ENCODE measurements at places on chromosomes 16 and 17.

GRCh38 chr16:49782405-49782804 is 73.5 kb downstream of the ZNF423 start:
- DNase-seq = no peak

GRCh38 chr16:86975445-86975844 is 341.7 kb downstream of the C16orf95 start:
- peak; percentile 5 for DNase-seq

DNA sequence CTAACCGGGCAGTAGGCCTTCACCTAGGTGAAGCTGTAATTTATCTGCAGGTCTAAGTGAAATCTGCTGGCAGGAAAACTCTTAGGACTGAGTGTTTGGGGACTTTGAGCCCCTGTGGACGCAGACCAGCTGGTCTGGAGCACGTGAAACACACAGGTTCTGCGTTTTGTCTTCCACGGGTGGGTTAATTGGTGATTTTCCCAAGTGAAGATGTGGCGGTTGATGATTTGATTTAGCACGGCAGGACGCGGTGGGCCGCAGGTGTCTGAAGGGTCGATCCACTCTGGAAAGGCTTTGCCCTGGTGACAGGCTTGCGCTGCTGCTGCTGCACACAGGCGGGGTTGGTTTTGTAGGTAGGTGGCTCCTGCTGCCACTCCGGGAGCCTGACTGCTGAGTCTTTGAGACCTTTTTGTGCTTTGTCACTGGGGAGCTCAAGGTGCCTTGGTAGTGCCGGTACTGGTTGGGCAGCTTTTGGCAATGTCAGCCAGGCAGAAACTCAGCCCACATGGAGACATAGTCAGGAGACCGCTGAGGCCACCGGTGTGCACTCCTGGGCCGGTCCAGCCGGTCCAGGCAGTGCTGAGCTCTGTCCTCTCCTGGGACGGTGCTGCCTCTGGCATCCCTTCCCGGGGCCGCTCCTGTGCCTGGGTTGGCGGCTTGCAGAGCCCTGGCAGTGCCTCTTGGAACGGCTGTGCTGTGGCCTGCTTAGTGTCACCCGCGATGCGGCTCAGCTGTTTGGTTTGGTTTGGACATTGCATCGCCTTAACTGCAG is 2.3 kb downstream of the BAIAP2 start:
- no peak for DNase-seq

DNA sequence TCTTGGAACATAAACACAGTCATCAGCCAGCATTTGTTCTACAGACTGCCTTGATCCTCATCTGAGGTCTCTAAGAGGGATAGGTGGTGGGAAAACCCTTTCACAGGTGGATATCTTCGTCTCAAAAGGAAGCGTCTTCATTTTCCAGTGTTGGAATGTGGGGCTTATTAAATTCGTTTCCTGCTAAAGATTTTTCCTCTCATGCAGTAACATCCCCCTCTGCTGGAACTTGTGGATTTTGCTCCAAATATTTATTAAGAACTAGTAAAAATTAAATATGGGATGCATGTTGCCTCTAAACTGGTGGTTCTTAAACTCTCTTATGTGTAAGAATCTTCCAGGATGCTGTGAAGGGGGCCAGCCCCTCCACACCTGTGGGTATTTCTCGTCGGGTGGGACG is 20.1 kb upstream of the MLYCD start:
- DNase-seq = peak; percentile 57

DNA sequence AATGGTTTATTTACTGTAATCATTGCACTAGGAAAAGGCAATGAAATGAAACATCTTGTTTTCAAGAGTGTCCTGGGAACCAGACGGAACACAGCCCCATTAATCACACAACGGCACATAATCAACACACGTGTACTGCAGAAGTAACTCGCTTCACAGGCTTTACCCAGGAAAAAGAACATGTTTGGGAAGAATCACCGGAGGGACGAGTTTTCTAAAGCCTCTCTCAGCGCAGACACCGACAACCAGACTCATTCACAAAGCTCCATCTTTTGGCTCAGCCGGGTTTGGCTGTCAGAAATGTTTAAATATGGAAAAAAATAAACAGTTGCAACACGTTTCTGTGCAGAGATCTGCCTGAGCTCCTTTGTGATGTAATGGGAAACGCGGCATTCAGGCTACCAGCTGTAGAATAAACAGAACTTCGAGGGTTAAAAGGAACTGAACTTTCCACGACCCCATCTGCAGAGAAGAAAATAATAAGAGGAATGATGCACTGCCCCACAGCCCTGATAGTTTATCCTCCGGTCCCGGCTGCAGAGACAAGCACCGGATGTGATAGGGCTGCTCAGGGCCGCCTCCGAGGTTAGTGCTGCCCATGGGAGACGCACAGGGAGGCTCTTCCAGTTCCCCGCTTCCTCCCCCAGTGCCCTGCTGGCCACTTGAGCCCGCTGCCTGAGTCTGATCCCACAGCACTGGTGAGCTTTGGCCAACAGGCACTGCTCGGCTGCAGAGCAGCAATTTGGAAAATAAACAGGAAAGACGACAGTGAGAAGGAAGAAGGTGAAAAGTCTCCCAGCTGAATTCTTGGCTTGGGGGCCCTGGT is 119.8 kb downstream of the HIC1 start:
- DNase-seq = no peak

DNA sequence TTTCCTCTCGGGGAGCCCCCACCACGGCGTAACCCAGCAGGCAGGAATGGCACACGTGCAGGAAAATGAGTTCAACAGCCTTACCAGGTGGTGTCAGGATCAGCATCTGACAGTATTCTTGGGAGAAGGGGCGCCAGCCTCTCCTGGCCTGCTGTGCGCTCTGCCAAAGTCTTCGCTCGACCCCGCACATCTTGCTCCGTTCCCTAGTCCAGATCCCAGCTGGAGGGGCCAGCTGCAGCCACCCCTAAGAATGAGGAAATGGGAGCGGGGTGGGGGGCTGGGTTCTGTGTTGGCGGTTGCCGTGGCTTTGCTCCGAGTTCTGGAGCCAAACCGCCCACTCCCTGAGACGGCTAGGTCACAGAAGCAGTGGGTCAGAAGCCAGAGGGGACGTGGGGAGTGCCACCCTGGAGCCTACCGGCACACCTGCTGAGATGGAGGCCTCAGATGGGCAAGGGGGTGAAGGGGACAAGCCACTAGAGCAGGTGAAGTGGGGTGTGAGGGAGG is at the start of gene CHCT1:
Gene CHCT1, plus strand, starts transcription at position 328 of the 504 bp plus-strand sequence. Its CDS starts 104 bp downstream, at position 432.
- peak; percentile 61 for DNase-seq

DNA sequence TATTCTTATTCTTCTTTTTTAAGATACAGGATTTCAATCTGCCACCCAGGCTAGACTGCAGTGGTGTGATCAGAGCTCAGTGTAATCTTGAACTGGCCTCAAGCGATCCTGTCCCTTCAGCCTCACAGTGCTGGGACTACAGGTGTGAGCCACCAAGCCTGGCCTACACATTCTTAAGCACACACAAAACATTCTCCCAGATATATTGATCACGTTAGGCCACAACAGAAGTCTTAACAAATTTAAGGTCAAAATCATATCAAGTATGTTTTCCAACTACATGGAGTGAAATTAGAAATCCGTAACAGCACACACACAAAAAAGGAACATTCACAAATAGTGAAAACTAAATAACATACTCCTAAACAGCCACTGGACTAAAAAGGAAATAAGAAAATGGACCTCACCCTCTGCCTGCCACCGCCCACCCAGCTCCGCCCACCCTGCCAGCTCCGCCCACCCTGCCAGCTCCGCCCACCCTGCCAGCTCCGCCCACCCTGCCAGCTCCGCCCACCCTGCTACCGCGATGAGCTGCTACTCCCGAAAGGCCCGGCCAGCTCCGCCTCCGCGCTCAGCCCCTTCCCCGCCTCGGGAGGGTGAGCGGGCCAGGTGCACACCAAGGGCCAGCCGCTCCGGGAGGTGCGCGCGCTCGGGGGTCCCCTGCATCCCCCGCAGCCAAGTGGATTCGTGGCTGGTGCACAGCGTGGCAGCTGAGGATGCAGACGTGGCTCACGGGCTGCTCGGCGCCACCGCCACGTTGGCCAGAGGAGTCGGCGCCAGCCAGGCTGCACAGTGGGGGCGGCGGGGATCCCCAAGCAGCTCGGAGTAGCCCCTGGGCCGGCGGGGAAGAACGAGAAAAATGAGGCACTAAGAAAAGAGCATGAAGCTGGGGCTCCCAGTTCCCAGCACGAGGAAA is 41.2 kb downstream of the C16orf87 start:
- DNase-seq = no peak

DNA sequence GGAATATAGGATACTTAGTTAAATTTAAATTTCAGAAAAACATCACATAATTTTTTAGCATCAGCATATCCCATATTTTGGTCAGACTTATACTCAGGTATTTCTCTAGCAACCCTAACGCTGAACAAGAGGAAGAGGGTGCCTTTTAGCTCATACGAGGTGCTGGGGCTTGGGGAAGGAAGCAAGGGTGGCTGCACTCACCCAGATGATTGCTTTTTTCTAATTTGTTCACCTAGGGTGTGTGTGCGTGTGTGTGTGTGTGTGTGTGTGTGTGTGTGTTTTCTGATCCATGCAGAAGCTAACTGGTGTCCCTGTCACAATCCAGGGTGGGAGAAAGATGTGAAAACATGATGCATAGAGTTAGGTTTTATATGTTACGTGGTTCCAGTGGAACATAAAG is 81.2 kb downstream of the WNT3 start:
- no peak for DNase-seq

DNA sequence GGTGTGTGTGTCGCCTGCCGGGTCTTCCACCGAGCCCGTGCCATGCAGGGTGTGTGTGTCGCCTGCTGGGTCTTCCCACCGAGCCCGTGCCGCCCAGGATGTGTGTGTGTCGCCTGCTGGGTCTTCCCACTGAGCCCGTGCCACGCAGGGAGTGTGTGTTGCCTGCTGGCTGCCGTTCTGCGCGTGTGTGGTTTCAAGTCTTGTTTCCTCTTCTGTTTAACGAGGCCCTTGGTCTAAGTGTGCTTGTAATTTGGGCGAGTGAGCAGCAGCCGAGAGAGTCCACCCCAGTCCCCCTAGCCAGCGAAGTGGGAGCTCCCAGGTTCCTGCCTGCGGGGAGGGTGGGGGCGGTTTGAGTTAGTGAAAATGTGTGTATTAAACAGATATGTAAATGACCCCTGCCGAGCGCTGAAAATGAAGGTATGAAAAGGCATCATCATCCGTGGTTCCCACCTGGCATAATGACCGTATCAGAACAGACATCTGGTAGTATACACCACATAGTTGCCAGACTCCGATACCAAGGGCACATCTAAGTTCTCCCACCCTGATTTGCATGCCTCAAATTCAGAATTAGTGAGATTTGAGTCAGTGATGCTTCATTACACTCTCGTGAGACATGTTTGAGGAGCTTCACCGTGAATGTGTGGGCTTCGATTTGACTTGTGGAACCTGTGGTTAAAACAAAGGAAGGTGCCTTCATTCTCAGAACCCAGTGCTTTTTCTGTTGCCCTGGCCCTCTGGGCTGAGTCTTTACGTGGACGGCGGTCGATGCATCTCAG is 114.5 kb upstream of the CHMP6 start:
- DNase-seq = peak; percentile 26

DNA sequence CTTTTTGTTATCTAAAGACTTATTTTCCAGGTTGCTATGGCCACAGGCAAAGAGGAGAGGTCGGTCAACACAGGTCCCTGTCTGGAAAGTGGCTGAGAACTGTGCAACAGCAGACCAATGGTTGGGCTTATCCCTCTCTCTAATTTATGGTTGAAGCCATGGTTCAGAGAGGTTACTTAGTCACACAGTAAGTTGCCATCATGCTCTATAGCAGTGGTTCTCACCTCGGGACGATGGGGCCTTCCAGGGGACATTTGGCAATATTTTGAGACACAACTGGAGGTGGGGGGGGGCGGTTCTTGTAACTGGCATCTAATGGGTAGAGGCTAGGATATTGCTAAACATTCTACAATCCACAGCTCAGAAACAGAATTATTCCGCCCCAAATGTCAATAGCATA is 842 bp upstream of the LDAF1 start:
- DNase-seq = no peak

GRCh38 chr17:19755821-19756510 is 7.9 kb upstream of the ALDH3A1 start:
- DNase-seq = no peak

GRCh38 chr16:22787466-22788192 is 26.3 kb upstream of the HS3ST2 start:
- DNase-seq = peak; percentile 81

DNA sequence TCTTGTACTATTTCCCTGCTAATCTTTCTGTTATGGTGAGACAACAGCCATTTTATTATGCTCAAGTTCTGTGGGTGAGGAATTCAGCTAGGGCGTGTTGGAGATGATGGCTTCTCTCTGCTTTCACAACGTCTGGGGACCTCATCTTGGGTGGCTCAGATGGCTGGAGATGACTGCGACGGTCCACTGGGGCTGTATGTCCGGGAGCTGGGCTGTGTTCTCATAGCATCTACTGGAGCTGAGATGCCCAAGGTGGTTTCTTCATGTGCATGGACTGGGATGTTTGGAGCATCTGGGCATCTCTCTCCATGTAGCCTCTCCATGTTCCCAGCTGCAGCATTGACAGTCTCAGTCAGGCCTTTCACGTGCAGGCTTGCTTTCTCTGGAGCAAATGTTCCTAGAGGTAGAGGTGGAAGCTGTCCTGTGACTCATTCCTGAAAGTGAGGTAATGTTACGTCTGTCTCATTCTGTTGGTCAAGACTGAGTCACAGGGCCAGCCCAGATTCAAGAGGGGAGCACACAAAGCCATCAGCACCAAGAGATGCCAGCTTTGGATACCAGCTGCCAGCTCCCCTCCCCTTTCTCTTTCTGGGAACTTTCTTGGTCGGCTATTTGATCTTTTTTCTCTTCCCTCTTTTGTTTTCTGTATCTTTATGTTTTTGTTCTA is 96.2 kb downstream of the RAP1GAP2 start:
- no peak for DNase-seq

- DNase-seq = no peak
Measured at GRCh38 chr17:14304222-14304772, 3.4 kb downstream of the HS3ST3B1 start.

DNA sequence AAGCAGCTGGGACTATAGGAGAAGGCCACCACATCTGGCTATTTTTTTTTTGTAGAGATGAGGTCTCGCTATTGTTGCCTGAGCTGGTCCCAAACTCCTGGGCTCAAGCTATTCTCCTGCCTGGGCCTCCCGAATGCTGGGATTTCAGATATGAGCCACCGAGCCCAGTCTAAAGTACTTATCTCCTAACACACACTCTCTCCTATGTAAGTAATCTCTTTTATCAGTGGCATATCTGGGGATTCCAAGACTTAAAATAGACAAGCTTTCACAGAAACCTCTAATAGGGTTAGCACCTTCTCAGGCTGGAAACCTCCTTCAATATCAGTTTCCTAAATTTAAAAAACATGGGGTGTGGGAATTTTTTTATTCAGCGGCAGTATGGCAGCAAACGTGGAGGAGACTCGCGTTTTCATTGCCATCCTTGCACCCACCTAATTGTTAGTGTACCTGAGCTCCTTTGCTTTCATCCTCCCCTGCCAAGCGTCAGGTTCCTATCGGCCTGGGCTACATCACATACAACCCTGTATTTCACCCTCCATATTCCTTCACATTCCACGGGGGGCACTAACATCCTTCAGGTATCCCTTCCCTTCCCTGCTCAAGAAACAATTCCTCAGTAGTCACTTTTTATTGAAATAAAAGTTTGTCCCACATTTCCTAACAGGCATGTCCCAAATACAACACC is 1.1 kb downstream of the EZH1 start:
- DNase-seq = no peak

- DNase-seq = peak; percentile 30
Measured at GRCh38 chr17:71942626-71943025, 178.2 kb upstream of the SOX9 start.
